ENCODE measurements at places on chromosomes 16 and 17.
A peak's percentile ranks its signal among the peaks of the same experiment; 100 is the strongest.

DNA sequence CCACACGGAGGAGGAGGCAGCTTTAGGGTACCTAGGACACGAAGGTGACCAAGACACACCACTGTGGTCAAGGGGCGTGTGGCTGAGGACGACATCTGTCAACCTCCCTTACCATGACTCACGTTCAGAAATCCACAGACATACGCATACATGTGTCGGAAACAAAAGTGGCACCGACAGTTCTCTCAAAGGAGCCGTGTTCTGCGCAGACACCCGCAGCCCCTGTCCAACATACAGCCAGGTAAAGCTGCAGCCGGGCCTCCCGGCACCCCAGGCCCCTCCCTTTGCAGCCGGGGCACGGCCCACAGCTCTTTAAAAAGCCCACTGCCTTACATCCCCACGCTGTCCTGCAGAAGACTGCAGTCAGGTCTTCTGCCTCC lies 40.5 kb upstream of the KLHDC4 start:
- no peak for DNase-seq

DNA sequence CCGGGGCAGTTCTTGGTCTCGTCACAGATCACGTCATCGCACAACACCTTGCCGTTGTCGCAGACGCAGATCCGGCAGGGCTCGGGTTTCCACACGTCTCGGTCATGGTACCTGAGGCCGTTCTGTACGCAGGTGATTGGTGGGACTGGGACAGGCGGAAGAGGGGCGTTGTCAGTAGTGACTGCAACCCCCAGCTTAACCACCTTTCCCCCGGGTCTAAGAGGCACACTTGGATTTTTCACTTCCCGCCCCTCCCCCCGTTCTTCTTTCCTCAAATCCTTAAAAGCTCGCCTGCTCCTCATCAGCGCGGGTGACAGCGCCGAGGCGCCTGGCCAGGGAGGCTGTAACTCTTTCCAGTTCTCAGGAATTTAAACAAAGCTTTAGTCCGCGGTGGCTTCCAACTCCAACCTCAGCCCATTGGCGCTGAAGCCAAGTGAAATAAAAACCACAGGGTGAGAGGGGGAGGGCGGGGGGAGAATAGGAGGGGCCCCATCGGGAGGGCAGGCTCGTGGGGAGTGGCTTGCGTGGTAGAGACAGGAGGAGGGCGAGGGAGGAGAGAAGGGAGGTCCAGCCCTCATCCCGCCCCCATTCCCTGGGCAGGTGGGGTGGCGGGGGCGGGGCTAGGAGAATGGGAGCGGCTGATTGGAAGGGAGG lies 1.5 kb downstream of the COL1A1 start:
- DNase-seq: peak; percentile 94

GRCh38 chr16:84312783-84313382 lies 18.2 kb downstream of the WFDC1 start:
- peak; percentile 77 for DNase-seq

GRCh38 chr16:85918436-85918835 lies 19.5 kb downstream of the IRF8 start:
- no peak for DNase-seq

- DNase-seq: no peak
Observed at GRCh38 chr16:48536614-48537200, 73.3 kb downstream of the N4BP1 start.

DNA sequence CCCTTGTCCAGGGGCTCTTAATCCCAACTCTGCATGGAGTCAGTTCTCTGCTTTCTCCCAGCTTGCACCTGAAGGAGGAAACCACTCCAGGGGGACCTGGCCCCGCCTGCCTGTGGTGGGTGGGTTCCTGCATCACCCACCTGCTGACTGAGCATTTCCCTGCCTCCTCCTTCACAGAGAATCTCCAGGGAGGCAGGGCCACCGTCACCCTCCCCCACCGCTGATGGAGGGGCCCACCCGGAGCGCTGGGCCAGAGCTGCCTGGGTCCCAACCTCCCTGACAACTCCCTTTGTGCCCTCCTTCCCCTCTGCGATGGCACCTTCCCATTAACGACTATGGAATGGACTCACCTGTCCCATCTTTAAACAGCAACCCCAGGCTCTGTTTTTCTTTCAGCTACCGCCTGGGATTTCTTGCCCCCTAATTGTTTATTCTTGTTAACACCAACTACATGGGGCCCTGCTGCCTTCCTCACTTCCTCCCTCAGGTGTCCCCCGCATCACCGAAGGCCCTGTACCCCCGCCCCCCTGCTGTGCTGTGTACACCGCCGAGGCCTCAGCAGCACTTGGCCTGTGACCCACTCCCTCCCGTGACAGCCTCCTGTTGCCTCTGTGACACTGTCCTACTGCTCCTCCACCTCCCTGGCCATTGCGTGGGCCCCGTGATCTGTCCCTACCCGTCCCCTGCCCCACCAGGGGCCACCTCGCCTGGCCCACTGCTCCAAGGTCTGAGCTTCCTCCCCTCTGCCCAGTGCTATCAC lies 842 bp upstream of the TEDC2 start:
- DNase-seq: peak; percentile 29

Data from thyroid gland (tissue), 4 donors.